Hindlimb muscle (tissue), 1 donor: ENCODE measurements at places on chromosomes 3 and 15. TPM values are rescaled to one million over a fixed set of nuclear protein-coding genes. Genes with fewer than 3 reads are reported as not detected.

DNA sequence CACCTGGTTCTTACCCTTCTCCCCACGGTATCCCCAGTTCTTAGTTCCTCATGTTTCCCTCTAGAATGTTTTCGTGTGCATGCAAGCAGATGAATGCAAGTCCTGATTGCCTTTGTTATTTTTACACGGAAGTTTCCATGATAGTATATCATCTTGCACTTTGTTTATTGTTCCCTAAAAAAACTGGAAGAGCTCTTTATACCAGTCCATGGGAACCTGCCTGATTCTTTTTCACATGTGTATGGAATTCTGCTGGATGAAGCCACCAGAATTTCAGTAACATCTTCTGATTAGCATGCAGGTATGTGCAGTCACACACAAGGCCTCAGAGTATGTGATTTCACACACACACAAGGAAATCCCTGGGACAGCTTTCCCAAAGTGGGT lies 16.0 kb upstream of the LRRK1 start:
- no peak for DNase-seq

DNA sequence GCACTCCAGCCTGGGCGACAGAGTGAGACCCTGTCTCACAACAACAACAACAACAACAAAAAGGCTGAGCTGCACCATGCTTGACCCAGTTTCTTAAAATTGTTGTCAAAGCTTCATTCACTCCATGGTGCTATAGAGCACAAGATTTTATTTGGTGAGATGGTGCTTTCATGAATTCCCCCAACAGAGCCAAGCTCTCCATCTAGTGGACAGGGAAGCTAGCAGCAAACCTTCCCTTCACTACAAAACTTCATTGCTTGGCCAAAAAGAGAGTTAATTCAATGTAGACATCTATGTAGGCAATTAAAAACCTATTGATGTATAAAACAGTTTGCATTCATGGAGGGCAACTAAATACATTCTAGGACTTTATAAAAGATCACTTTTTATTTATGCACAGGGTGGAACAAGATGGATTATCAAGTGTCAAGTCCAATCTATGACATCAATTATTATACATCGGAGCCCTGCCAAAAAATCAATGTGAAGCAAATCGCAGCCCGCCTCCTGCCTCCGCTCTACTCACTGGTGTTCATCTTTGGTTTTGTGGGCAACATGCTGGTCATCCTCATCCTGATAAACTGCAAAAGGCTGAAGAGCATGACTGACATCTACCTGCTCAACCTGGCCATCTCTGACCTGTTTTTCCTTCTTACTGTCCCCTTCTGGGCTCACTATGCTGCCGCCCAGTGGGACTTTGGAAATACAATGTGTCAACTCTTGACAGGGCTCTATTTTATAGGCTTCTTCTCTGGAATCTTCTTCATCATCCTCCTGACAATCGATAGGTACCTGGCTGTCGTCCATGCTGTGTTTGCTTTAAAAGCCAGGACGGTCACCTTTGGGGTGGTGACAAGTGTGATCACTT lies 2.0 kb downstream of the CCR5 start:
- no peak for DNase-seq

DNA sequence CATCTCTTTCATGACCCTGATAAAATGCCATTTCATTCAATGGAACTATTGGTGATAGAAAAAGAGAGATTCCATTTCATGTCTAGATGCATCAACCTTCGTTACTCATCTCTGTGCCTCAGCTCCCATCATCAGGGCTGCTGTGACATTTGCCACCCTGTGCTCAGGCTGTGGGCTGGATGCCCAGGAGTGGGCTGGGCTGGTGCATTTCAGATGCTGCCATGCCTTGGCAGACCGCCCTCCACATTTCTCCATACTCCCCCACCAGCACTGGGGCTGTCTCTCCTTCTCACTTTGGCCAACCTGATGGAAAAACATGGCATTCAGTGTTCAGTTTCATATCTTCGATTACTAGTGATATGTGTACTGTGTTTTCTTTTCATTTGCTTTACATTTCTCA lies 59.1 kb downstream of the DNASE1L3 start:
- DNase-seq: no peak

DNA sequence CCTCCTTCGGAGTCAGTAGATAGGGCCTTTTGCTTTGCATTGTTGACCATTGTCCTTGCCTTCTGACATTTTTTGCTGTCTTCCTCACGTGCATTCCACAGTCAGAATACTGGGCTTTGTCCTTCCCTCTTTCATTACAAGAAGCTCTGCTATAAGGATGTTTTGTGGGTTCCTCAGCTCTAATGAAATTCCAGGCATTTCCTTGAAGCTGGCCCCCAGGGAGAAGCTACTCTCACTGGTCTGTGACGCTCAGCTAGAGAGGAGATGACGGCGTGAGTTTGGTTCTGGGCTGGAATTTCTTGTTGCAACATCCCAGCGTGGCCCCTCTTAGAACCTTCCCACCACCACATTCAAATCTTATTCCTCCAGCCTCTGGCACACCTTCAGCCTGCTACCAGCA lies 210.2 kb downstream of the TJP1 start:
- no peak for DNase-seq

- no peak for DNase-seq
Measured at GRCh38 chr15:86296769-86297168, 217.1 kb downstream of the AGBL1 start.

DNA sequence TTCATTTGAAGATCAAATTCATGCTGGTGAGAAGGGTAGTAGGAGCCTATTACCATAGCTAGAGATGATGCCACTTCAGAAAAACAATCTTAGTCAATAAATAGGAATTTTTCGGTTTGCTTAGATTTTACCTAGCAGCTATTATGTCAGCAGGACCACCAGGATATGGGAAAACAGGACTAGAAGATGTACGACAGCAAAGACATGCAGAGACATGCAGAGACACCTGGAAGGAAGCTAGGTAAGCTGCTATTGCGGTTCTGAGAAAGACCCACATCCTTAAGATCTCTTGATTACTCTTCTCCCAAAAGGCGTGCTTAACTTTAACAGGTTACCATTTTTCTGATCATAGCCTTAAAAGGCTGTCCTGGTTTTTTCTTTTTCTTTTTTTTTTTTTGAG lies 64.8 kb upstream of the THSD4 start:
- DNase-seq: no peak

DNA sequence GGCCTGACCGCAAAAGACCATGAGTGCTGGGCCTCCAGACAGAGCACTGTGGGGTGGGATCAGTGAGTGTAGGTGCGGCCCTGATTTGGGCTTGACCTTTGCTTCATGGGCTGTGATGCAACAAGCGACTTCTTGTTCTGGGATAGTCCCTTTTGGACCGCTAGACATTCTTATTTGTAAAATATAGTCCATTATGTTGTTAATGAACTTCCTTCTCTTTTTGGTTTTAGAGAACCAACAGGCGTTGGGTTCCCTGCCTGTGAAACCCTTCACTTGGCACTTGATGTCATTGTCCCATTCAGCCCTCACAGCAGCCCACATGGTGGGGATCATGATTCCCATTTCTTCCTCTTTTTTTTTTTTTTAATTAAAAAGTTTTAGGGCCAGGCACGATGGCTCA lies 15.8 kb upstream of the TRH start:
- no peak for DNase-seq

DNA sequence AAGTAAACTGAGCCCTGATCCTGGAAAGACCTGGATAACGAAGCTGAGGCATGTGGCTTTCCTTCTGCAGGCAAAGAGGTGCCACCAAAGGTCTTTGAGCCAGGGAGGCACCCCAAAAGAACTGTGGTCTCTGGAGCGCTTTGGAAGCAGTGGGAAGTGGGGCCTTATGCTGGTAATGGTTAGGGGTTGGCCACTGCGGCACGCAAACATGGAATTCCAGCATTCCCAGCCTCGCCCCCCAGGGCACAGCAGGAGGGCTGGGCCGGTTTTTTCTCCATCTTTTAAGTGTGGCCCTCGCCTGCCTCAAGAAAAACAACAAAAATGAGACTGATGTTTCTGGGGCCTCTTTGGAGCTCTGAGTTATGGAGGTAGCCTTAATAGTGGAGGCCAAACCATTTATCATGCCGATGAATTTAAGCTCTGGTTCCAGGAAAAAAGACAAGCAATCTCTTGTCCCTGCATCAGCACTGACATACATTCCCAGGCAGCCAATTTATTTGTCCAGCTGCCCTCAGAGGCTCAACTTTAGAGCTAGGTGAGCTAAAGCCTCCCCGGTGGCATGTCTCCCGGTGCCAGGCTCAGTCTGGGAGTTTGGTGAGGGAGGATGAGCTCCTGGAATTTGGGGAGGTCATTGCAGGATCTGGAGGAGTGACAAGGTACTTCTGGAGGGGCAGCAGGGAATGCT lies 109.0 kb downstream of the TLE3 start:
- DNase-seq: no peak

- no peak for DNase-seq
Measured at GRCh38 chr15:42737529-42738328, 801 bp upstream of the CDAN1 start.

DNA sequence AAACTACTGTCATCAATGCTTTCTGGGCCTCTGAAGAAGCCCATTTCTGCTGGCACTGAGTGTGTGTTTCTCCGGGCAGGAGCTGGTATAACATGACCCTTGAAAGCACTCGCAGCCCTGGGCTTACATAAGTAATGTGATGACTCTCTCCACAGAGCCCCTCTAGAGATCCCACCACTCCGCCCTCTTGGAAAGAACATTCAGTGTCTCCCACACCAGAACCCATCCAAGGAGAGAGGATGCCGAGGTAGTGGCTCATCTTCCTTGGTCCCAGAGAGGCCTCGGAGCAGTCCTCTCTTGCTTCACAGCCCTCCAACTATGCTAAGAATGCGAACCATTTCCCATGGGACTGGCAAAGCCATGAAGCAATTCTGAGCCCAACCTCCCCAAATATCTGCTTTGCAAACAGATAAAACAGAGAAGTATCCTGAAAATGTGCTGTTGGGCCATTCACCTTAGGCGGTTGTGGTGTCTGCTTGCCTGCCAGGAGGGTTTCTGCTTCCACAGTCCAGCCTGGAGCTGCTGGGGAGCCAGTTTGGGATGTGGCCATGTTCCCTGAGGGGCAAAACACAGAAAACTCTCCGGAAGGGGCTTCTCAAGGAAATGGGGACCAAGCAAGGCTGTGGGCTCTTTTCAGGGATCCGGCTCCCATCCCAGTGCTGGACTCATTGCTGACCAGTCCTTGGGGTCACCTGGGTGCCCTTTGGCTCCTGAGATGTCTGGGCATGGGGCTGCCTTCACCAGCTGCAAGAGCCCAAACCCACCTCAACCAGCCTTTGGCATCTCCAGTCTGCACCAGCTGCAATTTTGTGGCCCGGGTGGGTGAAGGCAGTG lies 47.3 kb downstream of the AMOTL2 start:
- no peak for DNase-seq

The LRRK1 gene
- 6.1 TPM for polyA plus RNA-seq

The PCOLCE2 gene
- 1.0 TPM for polyA plus RNA-seq

The OR5K2 gene
- not detected for polyA plus RNA-seq

The EPHB1 gene
- polyA plus RNA-seq: 61.0 TPM

The TMEM212 gene
- polyA plus RNA-seq: 0.15 TPM
